Breast epithelium (tissue), 4 donors: ENCODE measurements at places on chromosomes 6 and 20.

GRCh38 chr6:29447670-29448069, 8.6 kb downstream of the OR10C1 start:
- no peaks in the 10 kb centered on the region for H3K36me3 ChIP-seq
- no peak overlapping the region for H3K27ac ChIP-seq
- no peaks in the 10 kb centered on the region for H3K4me1 ChIP-seq
- no peak overlapping the region for H3K4me3 ChIP-seq
- peaks cover 6% of the 10 kb centered on the region for H3K27me3 ChIP-seq
- DNase-seq: no peak

DNA sequence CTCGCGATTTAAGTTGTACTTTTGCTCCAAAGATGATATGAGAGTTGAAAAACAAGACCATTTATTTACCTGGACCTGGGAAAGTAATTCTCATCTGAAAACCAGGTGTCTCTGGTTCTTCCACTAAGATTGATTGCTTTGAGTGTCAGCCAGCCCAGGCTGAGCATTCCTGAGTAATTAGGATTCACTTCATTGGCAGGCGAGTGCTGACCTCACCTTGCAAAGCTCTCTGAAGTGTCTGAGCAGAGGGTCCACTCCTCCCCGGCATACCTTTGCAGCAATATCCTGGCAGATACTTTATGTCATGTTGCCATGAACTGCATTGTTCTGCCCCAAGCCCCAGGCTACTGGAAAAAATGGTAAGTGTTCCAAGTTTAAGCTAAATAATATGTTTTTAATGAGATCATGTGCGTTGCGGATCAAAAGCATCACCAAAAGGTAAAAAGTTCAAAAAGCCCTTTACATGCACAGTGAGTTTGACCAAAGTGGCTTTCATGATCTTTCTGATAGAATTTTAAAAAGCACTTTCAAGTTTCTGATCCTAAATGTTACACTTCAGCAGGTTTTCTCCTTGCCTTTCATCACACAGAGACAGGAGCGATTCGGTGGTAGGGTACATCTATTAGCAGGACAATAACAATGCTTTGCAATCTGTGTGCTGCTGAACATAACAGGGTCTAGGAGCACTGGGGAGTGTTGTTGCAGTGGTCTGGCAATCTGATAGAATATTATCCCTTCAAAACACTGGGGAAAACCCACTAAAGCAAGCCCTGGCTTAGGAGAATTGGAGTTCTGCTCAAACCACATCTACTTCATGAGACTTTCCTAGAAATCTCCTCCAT, 127.8 kb upstream of the EEF1E1 start:
- H3K4me1 ChIP-seq: no peaks in the 10 kb centered on the region
- DNase-seq: no peak
- H3K27ac ChIP-seq: no peak overlapping the region
- no peaks in the 10 kb centered on the region for H3K36me3 ChIP-seq
- H3K27me3 ChIP-seq: no peaks in the 10 kb centered on the region
- no peak overlapping the region for H3K4me3 ChIP-seq

DNA sequence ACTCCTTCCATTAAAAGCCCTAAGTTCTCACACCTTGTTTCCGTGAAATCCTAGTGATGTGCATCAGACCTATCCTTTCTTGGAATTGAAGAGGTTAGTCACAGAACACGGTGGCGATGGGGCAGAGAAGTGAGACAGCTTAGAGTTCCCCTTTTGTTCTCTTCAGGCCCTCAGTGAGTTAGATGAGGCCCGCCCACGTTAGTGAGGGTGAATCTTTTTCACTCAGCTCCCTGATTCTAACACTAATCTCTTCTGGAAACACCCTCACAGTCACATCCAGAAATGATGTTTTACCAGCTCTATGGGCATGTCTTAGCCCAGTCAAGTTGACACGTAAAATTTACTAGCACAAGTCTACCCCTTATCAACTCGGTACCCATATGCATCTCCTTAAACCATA, 172.7 kb upstream of the NOX3 start:
- no peak for DNase-seq
- no peaks in the 10 kb centered on the region for H3K4me1 ChIP-seq
- no peak overlapping the region for H3K27ac ChIP-seq
- H3K36me3 ChIP-seq: no peaks in the 10 kb centered on the region
- no peaks in the 10 kb centered on the region for H3K27me3 ChIP-seq

DNA sequence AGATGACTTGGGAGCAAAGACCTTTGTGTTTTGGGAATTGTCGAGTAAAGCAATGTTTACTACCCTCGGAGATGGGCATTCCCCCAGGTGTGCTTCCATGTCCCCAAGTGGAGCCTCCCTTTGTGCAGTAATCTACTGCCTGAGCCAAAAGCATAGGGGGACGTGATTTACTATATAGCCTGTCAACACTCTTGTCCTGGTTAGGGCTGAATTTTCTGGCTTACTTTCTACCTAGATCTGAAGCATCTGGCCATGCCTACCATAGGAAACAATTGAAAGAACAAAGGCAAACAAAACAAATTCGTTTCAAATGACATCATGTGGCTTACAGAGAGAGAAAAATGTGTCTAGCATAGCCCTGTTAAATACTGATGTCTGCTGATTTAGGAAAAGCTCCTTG, 350.6 kb downstream of the SAMD5 start:
- H3K4me3 ChIP-seq: no peak overlapping the region
- no peaks in the 10 kb centered on the region for H3K4me1 ChIP-seq
- H3K27me3 ChIP-seq: no peaks in the 10 kb centered on the region
- no peak overlapping the region for H3K27ac ChIP-seq
- DNase-seq: no peak

GRCh38 chr6:125718109-125718508, 31.3 kb upstream of the HEY2 start:
- no peaks in the 10 kb centered on the region for H3K36me3 ChIP-seq
- no peak overlapping the region for H3K27ac ChIP-seq
- H3K4me1 ChIP-seq: no peaks in the 10 kb centered on the region
- no peaks in the 10 kb centered on the region for H3K27me3 ChIP-seq
- no peak for DNase-seq

DNA sequence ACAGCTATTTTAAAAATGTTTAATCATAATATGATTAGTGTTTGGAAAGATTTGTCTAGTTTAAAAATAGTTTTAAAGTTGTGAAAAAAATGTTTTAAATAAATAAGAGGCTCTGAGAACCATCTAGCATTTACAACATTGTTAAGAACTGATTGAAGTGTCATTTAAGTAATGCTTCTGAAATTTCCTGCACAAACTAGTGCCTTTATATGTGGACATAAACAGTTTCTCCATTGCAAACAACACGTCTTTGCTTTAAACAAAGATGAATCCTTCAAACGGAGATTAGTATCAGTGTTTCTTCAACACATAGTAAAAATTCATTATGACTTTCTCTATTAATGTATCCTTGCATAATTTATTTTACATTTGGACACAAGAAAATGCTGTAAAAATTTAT, 45.9 kb upstream of the ID4 start:
- no peak overlapping the region for H3K27ac ChIP-seq
- no peaks in the 10 kb centered on the region for H3K36me3 ChIP-seq
- no peaks in the 10 kb centered on the region for H3K4me1 ChIP-seq
- DNase-seq: no peak
- no peak overlapping the region for H3K4me3 ChIP-seq
- H3K27me3 ChIP-seq: no peaks in the 10 kb centered on the region

DNA sequence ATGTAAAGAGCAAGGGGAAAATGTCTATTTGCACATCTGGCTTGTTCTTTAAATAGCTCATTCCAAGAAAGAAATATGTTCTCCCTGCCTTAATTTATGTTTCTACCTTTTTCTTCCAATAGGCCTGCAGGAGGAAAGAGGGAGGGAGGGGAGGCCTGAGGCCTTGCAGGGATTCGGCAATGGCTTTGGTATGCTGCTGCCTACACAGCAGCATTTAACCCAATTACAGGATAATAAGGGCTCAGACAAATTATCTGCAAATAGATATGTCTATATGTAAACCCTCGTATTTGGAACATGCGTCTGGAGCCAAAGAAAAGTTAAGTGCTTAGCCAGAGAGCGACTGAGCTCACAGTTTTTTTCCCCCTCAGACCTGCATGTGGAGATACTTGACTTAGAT, 277.2 kb downstream of the CDC5L start:
- no peaks in the 10 kb centered on the region for H3K36me3 ChIP-seq
- H3K27me3 ChIP-seq: no peaks in the 10 kb centered on the region
- H3K27ac ChIP-seq: no peak overlapping the region
- no peak overlapping the region for H3K4me3 ChIP-seq

- no peaks in the 10 kb centered on the region for H3K36me3 ChIP-seq
- no peak for DNase-seq
- H3K4me1 ChIP-seq: no peaks in the 10 kb centered on the region
- H3K27ac ChIP-seq: no peak overlapping the region
- H3K4me3 ChIP-seq: no peak overlapping the region
Measured at GRCh38 chr6:2749969-2750600, 637 bp downstream of the MYLK4 start.

DNA sequence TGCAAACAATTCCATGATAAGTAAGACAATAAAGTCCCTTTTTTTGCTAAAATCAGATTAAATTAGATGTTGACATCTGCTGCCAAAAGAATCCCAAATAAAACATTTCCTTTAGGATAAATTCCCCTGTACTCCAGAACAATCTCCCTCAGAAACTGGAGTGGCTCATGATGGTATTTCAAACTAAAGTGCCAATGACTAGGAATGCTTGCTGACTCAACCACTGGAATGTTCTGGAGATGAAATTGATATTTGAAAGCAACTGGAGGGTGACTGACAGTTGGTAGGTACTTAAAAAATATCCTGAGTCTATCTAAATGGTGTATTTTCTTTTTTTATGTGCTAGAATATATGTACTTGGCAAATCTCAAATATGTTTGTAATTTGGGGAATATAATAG, 350.1 kb upstream of the TSHZ2 start:
- no peaks in the 10 kb centered on the region for H3K27me3 ChIP-seq
- no peaks in the 10 kb centered on the region for H3K4me1 ChIP-seq
- no peak overlapping the region for H3K27ac ChIP-seq
- H3K4me3 ChIP-seq: no peak overlapping the region
- no peak for DNase-seq
- no peaks in the 10 kb centered on the region for H3K36me3 ChIP-seq

DNA sequence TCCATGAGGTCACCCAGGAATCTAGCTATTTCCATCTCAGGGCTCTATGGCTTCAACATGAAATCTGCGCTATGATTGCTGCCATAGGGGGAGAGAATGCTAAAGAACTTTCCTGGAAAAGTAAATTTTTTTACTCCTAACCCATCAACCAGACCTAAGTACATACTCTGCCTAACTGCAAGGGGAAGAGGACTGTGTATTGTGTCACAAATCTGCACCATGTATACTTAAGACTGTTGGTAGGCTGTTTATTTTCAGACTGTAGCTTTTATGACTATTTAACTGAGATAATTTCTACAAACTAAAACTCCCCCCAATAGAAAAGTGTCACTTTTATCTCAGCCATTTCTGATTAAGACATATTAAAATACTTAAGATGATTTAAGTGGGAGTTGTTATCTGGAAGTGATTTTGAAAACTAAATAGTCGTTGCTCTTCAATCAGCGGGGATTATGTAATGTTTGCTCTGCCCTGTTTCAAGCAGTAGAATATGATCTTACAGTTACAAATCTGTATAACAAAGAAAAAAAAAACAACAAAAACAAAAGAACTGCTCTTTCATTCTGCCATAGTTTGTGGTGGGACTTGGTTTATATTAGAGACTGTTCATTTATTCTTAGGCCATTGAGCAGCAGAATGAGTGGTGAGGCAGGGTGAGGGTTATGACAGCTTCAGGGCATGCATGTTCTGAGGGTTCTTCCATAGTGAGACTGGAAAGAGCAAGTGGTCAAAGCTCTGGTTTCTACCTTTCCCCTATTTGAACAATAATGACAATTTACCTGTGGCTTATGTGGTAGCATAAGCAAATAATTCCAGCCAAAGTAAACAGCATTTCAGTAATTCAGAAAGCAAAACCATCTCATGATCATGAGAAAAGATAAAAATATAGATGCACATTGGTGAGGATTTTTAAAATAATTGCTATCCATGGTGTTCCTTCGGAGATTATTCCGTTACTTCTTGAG, 126.3 kb upstream of the CEP162 start:
- no peak overlapping the region for H3K27ac ChIP-seq
- no peaks in the 10 kb centered on the region for H3K36me3 ChIP-seq
- no peak for DNase-seq
- H3K27me3 ChIP-seq: no peaks in the 10 kb centered on the region
- no peaks in the 10 kb centered on the region for H3K4me1 ChIP-seq

DNA sequence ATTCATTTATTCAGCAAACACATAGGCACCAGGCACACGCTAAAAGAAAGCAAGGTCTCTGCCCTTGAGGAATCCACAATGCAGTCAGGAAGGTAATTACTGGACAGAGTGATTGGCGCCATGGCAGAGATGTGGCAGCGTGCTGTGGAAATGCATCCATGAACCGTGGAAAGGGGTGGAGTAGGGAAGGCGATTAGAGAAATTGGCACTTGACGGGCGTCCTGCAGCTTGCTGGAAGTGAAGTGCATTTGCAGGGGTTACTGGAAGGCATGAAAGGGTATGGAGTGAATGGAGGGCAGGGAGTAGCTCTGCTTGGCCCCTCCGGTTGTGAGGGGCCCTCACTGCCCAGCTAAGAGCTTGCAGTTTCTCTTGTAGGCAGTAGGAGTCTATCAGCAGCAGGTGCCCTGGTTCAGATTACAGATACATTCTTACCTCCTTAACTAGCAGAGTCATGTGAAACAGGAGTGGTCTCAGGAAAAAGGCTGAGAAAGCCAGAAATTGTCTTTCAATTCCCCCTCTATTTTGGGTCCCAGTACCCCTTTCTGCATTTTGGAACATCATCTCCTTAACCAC, 122.5 kb upstream of the TIAM2 start:
- no peak for DNase-seq
- H3K27ac ChIP-seq: no peak overlapping the region
- no peaks in the 10 kb centered on the region for H3K27me3 ChIP-seq
- H3K4me3 ChIP-seq: no peak overlapping the region

- no peak overlapping the region for H3K4me3 ChIP-seq
- H3K4me1 ChIP-seq: no peaks in the 10 kb centered on the region
- H3K36me3 ChIP-seq: no peaks in the 10 kb centered on the region
- DNase-seq: no peak
- no peak overlapping the region for H3K27ac ChIP-seq
Measured at GRCh38 chr6:140641412-140641811, 1267.0 kb upstream of the CITED2 start.

GRCh38 chr6:45454008-45454911, 76.5 kb upstream of the SUPT3H start:
- DNase-seq: no peak
- H3K36me3 ChIP-seq: no peaks in the 10 kb centered on the region
- no peaks in the 10 kb centered on the region for H3K4me1 ChIP-seq
- H3K27ac ChIP-seq: no peak overlapping the region
- no peaks in the 10 kb centered on the region for H3K27me3 ChIP-seq

- peaks cover 4% of the 10 kb centered on the region for H3K4me1 ChIP-seq
- peak overlapping the region; percentile 25 for H3K4me3 ChIP-seq
- peak overlapping the region; percentile 63 for H3K27ac ChIP-seq
- H3K27me3 ChIP-seq: no peaks in the 10 kb centered on the region
- H3K36me3 ChIP-seq: no peaks in the 10 kb centered on the region
Measured at GRCh38 chr6:34414999-34415858, 10.6 kb downstream of the RPS10 start.

DNA sequence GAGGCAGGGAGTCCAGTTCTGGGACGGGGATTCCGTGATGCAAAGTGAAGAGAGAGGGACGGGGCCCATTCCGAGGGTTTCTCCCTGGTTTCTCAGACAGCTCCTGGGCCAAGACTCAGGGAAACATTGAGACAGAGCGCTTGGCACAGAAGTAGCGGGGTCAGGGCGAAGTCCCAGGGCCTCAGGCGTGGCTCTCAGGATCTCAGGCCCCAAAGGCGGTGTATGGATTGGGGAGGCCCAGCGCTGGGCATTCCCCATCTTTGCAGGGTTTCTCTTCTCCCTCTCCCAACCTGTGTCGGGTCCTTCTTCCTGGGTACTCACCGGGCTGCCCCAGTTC, 35.9 kb upstream of the HLA-G start:
- peak overlapping the region; percentile 82 for H3K27ac ChIP-seq
- DNase-seq: no peak
- H3K4me3 ChIP-seq: peak overlapping the region; percentile 65
- H3K4me1 ChIP-seq: no peaks in the 10 kb centered on the region
- H3K36me3 ChIP-seq: no peaks in the 10 kb centered on the region
- H3K27me3 ChIP-seq: no peaks in the 10 kb centered on the region
